ENCODE measurements at places on chromosomes 5 and 9.
A peak's percentile ranks its signal among the peaks of the same experiment; 100 is the strongest.

- DNase-seq = no peak
Measured at GRCh38 chr5:95801961-95802360, 20.6 kb downstream of the GLRX start.

GRCh38 chr5:108312258-108312657 is 69.6 kb downstream of the FBXL17 start:
- DNase-seq = no peak

GRCh38 chr9:114930056-114930812 is at the start of gene TNFSF8:
Gene TNFSF8 (minus strand): TSS chr9:114930591. CDS start chr9:114930303, 288 bp downstream.
- no peak for DNase-seq

GRCh38 chr5:148768806-148769415 is 57.5 kb upstream of the ADRB2 start:
- no peak for DNase-seq

- no peak for DNase-seq
Measured at GRCh38 chr9:69411931-69412740, 87.1 kb downstream of the ENTREP1 start.

DNA sequence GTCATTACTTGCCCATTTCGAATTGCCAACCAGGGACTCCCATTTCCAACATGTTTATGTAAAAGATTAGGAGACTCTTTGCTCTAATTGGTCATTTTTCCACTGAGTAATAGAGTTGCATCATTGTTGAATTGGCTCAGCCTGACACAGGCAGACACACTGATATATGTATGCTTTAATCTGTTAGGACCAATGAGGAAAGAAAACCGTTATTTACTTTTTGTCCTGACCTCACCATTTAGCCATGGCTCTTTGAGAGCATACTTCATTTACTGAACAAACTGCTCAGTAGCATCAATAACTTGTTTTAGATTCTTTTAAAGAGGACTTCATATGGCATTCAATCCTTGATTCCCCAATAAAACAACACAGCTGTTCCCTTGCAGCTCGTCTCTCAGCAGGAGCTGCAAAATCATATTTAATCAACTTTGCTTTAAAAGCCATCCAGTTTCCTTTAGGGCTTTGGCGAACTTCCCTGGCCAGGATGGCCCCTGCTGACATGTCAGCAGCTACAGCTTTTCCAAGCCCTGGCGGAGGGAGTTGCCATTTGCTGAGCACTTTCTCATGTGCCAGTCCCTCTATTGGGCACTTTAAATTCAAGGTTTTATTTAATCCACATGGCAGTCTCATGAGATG is 251.5 kb upstream of the TNC start:
- no peak for DNase-seq

GRCh38 chr9:112771359-112772214 is 21.0 kb downstream of the SNX30 start:
- no peak for DNase-seq

DNA sequence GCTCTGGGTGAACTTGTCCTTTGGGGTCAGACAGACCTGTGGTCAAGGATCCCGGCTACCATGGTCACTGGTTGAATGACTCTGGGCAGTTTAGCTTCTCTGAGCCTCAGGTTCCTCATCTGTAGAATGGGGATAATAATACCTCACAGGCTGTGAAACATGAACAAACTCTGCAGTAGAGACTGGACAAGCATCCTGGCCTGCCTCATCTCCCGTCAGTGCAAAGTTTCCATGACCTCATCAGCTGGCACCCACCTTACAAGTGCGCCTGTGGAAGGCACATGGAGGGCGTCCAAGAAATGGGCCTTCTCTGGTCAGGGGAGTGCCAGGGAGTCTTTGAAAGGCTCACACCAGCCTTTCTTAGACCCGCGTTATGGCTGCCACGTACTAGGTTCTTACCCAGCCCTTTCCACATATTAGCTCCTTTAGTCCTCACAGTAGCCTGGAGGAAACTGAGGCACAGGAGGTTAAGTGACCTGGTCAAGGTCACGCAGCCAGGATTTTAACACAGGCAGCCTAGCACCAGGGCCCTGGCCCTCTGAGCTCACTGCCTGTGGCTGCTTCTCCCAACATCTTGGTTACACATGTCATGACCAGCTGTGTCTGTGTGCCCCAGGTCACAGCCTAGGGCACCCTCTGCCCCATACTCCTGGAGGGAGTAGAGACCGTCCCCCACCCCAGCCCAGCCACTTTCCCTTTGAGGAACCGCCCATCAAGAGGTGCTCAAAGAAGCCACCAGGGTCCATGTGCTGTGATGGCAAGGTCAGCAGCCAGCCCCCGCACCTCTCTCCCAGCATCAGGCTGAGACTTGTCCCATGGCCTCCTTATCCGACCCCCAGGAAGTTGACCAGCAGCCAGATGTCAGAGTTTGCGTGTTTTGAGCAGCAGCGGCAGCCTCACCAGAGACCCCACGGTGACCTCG is 39.4 kb upstream of the RPL26L1 start:
- no peak for DNase-seq

- DNase-seq = no peak
Measured at GRCh38 chr5:181246276-181247049, 2.8 kb upstream of the RACK1 start.

- no peak for DNase-seq
Measured at GRCh38 chr5:1634337-1634661, 110.5 kb upstream of the LPCAT1 start.

GRCh38 chr9:12774861-12775678 is at the start of gene LURAP1L:
Gene LURAP1L (plus strand): TSS chr9:12775020. CDS start chr9:12775716, 696 bp downstream.
- DNase-seq = peak; percentile 74

DNA sequence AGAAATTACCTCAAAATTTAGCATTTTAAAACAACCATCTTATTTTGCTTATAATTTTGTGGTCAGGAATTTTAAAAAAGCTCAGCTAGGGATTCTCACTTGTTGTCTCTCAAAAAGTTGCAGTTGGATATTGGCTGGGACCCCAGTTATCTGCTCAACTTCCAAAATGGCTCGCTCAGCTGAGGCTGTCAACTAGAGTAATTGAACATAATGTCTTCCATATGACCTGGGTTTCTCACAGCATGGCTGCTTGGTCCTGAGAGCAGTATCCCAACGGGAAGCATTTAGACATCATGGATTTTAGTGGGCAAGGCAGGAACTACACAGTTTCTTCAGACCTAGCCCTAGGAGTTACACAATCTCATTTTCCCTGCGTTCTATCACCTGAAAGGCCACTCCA is 63.6 kb upstream of the SPEF2 start:
- no peak for DNase-seq

DNA sequence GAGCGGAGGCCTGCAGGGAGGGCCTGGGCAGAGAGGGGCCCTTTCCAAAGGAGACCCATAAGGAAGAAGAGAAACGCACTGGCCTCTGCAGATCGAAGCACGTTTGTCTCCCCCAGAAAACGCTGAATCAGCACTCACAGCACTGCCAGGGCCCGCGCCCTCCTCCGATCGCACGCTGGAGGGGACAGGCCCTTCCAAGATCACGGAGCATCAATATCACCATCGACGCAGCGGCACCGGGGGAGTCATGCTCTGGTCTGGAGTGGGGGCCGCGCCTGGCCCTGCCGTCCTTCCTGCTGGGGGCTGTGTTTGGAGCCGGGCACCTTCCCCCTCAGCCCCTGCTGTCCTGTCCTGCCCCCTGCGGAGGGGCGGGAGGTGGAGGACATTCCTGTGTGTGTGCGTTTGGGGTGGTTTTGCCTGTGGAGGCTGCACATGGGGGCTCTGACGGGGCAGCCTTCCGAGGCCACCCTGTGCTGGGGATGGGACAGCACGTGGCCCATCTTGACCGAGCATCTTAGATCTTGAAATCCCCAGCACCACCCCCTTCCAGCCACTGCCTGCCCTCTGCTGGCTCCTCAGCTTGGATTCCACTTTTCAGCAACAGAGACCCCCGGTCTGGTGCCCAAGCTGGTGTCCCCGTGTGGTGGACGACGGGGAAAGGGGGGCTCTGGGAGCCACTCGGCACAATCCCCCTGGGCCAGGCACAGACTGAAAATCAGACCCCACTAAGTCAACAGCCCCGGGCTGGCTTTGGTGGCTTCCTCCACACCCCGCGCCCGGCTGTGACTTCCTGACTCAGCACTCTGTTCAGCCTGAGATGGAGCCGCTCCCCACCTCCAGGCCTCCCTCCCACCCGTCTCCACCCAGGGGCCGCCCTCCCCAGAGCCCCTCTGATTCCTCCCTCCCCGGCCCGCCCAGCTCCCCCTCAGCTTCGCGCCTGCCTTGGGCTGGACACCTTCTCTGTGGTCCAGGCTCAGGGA is 8.3 kb downstream of the TMEM250 start:
- peak; percentile 54 for DNase-seq

DNA sequence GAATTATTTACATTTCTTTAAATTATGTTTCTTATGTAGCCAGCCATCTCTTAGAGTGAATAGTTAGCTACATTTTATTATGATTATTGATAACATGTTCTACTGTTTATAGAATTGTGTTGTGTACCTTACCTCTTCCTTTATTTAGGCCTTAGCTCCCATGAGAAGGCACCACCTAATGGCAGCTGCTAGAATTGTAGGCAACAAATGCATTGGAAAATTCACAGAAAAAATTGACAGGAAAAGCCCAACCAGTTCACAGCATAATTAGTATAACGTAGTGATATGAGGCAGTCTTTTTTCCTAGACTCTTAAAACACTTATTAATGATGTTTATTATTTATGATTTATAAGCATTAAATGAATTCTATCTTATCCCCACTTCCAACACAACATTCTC is 175.8 kb downstream of the WDR70 start:
- DNase-seq = no peak

DNA sequence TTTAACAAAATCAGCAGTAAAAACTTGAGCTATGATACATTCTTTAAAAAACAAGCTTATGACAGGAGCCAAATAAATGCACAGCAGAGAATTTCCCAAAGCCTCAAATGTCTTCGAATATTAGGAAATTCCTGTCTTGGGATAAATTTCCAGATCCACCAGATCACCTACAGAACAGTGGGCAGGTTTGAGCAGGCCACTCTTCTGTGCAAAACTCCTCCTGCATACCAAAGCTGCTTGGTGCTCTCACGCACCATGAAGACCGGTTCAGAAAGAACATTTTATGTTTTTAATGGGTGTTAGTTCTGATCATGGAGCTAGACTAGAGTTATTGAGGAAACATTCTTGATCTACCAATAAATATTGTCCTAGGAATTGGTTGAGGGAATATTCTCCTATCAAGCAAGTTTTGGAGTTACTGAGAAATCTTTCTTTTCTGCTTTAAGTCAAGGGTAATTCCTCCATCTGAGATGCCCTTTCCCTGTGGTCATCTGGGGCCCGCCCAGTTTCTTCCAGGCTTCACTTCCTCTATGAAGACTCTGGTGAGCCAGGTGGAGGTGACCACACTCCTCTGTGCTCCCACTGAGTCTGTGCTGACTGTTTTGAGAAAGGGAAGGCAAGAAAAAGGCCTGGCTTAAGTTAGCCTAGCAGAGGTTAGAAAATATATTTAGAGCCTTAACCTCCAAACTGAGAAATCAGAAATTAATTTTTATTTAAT is 17.9 kb downstream of the TNFSF15 start:
- no peak for DNase-seq

GRCh38 chr9:14346811-14347405 is 33.0 kb upstream of the NFIB start:
- no peak for DNase-seq

DNA sequence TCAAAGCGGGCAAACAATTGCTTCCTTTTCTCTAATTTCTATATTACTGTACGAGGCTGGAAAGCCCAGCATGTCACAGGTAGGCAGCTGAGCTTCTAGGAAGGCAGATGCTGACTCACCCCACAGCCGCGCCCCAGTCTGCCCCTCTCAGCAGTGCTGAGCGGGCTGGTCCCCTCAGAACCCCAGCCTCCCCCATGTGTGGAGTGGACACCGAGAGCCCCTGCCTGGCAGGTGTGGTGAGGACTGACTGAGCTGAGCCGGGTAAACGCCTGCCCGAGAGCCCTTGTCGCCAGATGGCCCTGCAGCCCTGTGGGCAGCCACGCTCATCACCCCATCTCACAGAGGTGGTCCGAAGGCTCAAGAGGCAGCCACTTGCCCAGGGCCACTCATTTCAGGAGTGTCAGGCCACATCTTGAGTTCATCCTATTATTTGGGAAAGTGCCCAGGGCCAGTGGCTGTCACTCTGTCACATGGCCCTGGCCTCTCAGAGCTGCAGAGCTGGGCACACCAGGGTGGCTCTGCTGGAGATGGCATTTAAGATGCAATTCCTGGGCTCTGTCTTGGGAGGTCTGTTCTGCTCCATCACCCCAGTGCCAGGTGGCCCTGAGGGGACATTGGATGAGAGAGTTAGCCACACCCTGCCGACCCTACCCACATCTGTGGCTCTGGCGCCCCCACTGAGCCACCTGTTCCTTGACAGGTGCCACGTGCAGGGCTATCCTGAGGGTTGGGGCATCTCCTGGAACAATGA is 12.4 kb downstream of the CARD19 start:
- no peak for DNase-seq

GRCh38 chr5:77080905-77081304 is 6.2 kb downstream of the ZBED3 start:
- peak; percentile 62 for DNase-seq

DNA sequence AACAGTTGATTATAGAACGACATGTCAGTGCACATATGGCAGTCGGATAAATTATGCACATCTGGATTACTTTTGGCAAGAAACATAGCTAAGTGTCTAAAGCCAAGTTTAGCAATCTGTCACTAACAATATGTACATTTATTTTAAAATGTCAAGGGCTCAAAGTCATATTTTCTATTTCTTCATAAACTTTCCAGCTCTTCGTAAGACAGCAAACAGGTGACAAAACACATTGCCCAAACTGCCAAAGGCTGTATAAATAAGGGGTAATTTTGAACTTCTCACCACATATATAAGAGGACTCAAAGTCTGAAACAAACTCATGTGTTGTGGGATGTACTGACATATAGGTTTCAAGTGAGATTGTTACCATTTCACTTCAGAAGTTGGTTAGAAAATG is 237.2 kb downstream of the ARL15 start:
- no peak for DNase-seq

GRCh38 chr9:98607152-98607551 is 101.6 kb downstream of the GABBR2 start:
- no peak for DNase-seq

- no peak for DNase-seq
Measured at GRCh38 chr5:138488481-138488945, 23.2 kb downstream of the EGR1 start.

DNA sequence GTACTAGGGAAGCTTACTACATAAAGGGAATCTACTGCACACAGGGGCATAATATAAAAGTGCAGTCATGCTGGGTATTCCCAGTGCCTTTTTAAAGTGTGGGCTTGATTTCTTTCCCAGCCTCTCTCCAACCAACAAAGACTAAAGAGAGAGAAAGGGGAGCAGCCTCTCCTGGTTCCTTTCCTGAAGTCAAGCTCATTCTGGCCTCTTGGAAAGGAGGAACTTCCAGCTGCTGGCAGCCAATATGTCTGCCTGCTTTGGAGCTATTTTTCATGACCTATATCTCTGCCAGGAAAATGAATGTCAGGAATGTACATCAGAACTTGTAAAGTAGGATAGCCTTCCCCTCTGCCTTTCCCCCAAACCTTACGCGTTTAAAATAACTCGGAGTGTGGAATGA is 57.1 kb downstream of the RAB3C start:
- DNase-seq = no peak

GRCh38 chr9:21965401-21965951 is 28.7 kb downstream of the CDKN2A start:
- no peak for DNase-seq
